CD4-positive, alpha-beta memory T cell (primary cell): ENCODE measurements at places on chromosomes 7 and 10. TPM values are rescaled to one million over a fixed set of nuclear protein-coding genes. Genes with fewer than 3 reads are reported as not detected.

Gene C7orf57
- not detected for total RNA-seq

Gene ZNF804B
- not detected for total RNA-seq

Gene PSD
- total RNA-seq = 5.4 TPM

Gene KCNIP2
- 3.4 TPM for total RNA-seq

Gene EPDR1
- total RNA-seq = 0.41 TPM

Gene C10orf105
- total RNA-seq = 0.11 TPM

Gene WDFY4
- 1.00 TPM for total RNA-seq

Gene VWA2
- not detected for total RNA-seq

Gene ACTL6B
- total RNA-seq = not detected

Gene STEAP4
- not detected for total RNA-seq

Gene GBX1
- total RNA-seq = not detected

Gene PLXDC2
- total RNA-seq = 0.90 TPM

Gene PLXNA4
- total RNA-seq = 0.22 TPM

Gene CYP3A4
- not detected for total RNA-seq
